ENCODE measurements at places on chromosomes 2 and 18. TPM values are rescaled to one million over a fixed set of nuclear protein-coding genes. Genes with fewer than 3 reads are reported as not detected.

Gene CTLA4
- not detected for total RNA-seq

Gene ARHGEF4
- total RNA-seq, result 30.5 TPM

Gene SCN3A
- total RNA-seq, result 0.12 TPM

Gene HOXD8
- 1.9 TPM for total RNA-seq

Gene GKN1
- not detected for total RNA-seq

Gene MARCHF4
- total RNA-seq, result 1.9 TPM

Gene GPR17
- total RNA-seq, result 1.0 TPM

Gene KIF3C
- 12.8 TPM for total RNA-seq

Gene ASAP2
- total RNA-seq, result 34.5 TPM

DNA sequence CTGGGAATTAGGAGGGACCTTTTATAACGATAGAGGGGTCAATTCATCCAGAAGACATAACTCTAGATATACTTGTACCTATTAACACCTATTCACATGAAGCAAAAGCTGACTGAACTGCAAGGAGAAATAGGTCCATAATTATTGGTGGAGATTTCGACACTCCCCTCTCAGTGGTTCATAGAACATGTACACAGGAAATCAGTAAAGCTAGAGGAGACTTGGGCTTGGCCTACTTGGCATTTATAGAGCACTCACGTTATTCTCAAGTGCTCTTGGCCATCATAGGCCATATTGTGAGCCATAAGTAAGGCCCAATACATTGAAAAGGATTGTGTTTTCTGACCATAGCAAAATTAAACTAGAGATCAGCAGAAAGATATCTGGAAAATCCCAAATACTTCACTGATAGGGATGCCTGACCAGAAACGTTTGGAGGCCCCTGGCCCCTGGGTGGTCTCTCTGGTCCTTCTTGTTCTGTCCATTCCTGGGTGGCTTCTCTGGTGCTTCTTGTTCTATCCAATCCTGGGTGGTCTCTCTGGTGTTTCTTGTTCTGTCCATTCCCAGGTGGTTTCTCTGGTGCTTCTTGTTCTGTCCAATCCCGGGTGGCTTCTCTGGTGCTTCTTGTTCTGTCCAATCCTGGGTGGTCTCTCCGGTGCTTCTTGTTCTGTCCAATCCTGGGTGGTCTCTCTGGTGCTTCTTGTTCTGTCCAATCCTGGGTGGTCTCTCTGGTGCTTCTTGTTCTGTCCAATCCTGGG lies 49.0 kb downstream of the SNED1 start:
- no peak for DNase-seq

DNA sequence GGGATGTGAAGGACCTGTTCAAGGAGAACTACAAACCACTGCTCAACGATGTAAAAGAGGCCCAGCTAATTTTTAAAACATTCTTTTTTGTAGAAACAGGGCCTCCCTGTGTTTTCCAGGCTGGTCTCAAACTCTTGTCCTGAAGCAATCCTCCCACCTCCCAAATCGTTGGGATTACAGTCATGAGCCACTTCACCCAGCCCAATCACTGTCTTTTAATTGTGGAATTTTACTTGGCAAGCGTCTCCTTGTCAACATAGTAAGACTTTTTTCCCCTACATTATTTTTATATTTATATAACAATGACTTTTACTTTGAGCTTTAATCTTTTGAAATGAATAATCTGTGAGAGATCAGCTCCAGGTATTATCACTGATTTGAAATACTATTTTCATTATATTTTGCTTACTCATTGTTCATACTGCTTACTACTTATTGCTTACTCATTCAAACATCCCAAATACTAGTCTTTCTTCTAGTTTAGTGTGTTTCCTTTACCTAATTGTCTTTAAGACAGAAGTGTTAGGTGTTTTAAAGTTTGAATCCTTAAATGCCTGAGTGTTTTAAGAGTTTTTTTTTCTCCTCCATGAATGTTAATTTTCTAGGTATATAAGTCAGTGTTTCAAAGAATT lies 48.9 kb downstream of the PTPN4 start:
- peak; percentile 60 for DNase-seq

DNA sequence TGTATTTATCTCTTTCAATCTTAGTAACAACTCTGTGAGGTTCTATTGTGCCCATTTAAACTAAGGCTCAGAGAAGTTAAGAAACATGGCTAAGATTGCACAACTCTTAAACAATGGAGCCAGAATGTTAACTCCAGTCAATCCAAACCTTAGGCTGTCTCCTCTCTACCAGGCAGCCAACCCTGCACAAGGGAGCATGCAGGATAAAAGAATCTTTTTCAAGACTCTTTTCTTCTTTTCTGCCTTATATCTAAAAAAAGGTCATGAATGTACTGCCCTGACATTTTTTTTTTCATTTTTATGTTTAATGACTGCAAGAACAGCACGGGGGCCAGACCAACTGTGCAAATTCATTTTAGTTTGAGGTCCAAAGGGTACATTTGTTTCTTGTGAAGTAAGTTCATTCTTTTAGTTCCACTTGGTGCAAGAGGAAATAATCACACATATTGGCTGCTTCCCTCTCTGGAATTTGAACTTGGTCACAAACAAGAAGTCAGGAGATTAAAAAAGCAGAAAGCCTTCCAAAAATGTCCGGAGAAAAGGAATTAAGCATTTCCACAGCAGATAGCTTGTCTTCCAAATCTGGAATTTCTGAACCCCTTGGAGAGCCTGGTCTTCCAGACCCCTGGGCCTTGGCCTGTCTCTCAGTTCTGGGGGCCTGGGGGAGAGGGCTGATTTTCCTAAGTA lies 96.0 kb upstream of the RIOK3 start:
- no peak for DNase-seq

DNA sequence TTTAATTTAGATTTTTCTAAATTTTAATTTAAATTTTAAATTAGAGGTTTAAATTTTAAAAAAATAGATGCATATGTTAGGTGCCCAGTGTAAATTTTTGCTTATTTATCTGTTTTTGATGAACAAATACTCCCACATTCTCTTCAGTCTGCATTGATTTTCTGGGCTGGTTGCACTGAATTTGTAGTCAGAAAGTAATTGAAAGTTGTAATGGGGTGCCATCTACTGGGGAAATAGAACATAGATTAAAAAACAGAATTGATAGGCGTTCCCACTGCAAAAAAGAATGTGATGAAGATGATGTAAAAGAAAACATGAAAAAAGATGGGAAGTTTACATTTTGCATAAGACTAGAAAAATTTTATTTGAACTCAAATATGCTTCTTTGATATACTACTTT lies 51.7 kb upstream of the CCDC85A start:
- peak; percentile 71 for DNase-seq

DNA sequence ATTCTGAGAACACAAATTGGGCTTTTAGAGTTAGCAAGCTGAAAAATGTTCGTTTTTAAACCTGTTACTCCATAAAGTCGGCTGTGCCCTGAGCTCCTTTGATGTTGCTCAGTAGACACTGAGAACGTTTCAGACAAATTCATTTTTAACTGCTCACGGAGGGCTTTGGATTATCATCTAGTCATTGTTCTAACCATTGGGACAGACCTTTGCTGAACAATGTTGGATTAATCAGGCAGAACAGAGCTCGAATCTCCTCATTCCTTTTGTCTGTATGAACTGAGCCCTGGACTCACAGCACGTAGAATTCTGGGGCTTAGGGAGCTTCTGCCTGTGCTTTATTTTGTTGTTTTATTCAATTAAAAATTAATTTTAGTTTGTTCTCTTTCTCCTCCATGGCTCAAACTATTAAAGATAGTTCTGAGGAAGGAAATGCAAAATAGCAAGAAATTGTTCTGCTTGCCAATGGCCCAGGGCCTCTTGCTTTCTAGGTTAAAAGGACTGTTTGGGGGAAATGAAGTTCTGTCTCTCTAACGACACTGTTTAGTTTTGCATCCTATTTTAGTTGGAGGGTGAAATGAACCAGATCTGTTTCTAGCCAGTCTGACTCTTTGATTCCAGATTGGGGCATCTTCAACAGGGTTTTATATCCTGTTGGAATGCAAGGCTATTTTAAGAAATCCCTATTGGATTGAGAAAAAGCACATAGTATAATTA lies 114.7 kb upstream of the CXCR4 start:
- no peak for DNase-seq

DNA sequence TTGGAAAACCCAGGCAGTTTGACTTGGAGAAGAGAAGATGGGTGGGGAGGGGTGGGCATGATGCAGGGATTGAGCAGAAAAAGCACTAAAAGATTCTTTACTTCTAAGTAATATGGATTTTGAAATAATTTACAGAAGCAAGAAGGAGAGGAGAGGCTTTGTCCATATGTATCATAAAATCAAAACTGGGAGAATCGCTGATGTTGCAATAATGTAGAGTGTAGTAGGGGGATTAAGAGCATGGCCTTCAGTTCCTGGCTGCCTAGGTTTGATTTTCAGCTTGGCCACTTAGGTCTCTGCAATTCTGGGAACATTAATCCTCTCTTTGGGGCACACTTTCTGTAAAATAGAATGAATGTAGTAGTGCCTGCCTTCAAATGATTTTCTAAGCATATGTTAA lies 1760.4 kb upstream of the CELF4 start:
- no peak for DNase-seq

- no peak for DNase-seq
These were observed 52.8 kb upstream of the SLC35F5 start for GRCh38 chr2:113809076-113809736.

- no peak for DNase-seq
These were observed 427.4 kb upstream of the GYPC start for GRCh38 chr2:126228531-126228930.

- DNase-seq, result no peak
These were observed 28.4 kb upstream of the MALL start for GRCh38 chr2:110143982-110144381.

GRCh38 chr18:46946656-46947282 lies 29.4 kb downstream of the KATNAL2 start:
- DNase-seq, result no peak

DNA sequence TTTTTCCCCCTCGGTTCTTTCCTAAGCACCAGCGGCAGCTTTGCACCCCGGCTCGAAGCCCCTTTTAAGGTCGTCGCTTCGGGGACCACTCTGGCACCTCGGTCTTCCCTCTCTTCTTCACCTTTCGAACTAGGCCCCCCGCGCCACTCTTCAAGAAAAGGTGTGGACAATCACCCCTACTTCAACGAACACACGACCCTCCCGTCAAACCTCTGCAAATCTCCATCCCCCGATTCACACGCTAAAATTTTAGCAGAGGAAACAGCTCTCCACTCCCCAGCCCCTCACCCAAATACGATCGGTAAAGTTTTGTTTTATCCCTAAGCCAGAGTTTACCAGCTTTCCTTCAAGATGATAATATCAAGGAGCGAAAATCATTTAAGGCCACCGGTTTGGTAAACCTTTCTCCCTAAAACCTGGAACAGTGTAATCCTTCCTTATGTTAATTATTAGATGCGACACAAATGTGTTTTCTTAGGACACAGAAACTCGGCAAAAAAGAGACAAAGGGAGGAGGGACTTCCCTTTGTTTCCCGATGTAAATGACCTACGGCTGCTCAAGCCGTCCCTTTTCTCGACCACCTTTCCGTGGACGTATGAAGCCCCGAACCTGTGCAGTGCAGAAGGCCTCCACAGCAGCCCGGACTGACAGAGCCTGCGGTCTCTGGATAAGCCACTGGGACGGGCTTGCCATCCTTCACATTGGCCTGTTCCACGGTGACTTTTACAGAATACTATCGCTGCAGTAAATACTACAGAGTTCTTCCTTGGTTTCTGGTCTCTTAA lies 85.2 kb downstream of the RBMS1 start:
- no peak for DNase-seq

DNA sequence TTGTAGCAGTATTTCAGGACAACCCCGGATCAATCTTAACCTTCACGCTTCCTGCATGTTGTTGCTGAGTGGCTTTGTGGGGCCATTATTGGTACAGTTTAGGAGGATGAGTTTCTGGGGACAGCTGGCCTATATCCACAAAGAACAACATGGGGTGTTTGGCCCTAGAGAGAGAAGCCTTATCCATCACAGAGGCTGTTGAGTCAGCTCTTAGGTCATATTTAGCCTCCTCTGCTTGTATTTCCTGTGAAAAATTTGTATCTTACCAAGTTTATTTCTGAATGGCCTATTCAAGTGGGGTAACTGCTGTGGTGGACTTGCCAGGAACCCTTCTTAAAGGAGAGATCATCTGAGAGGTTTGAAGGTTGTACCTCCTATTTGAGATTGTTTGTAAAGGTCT lies 77.6 kb downstream of the MAP4K4 start:
- DNase-seq, result no peak

- DNase-seq, result no peak
These were observed 60.8 kb downstream of the CRACDL start for GRCh38 chr2:98875081-98875728.

DNA sequence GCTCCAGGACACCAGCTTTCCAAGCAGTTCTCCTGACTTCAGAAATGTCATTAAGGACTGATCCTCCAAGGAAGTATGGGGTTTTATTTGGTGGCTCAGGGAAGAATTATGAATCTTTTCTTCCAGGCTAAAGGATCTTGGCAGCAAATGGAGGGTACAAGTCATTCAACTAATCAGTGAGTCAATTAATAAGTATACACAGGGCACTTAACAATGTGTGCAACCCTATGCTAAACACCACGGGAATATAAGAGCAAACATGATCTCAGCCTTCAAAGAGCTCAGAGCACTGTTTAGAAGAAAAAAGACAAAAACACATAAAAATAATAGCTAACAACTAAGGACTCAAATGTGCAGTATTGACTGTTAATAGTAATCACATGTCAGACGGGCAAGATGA lies 234.5 kb downstream of the SETBP1 start:
- DNase-seq, result peak; percentile 20

- DNase-seq, result no peak
These were observed 193.7 kb downstream of the DNER start for GRCh38 chr2:229520691-229521096.

DNA sequence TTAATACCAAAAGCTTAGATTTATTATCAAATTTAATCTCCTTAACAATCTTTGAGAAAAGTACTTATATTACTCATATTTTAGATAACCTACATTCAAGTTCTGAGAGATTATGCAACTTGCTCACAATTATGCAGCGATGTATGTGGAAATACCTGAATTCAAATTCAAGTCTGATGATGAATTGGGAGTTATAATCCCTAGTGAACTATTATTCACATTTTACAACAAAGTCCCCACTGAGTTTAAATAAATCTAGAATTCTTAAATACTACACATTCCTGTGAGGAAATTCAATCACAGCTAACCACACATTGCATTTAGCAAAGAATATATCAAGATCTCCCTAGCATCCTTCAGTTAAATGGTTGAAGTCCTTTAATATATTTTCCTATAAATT lies 278.4 kb downstream of the NOL4 start:
- no peak for DNase-seq

GRCh38 chr2:9795071-9795470 lies 48.2 kb upstream of the TAF1B start:
- no peak for DNase-seq

DNA sequence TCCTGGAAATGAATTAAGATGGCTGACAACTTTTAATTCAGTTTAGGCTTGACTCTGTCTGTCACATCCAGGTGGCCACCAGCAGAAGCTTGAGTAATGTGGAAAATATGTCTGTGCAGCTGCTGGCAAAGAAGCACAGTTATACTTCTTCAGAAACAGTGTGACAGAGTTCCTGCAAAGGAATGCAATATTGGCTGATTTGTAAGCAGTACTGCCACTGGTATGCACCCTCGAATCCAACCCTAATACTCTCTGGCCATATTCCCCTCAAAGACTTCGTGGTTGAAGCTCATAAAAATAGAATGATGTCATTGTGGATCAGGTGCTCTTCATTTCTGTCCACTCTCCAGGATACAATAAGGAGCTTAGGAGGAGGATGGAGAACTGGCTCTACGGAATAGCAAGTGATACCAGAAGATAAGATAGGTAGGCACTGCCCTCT lies 86.2 kb downstream of the METTL8 start:
- DNase-seq, result peak; percentile 82

- no peak for DNase-seq
These were observed 7.1 kb downstream of the KCNF1 start for GRCh38 chr2:10918661-10919409.
